ENCODE measurements at places on chromosomes 5 and 9. TPM values are rescaled to one million over a fixed set of nuclear protein-coding genes. Genes with fewer than 3 reads are reported as not detected.

DNA sequence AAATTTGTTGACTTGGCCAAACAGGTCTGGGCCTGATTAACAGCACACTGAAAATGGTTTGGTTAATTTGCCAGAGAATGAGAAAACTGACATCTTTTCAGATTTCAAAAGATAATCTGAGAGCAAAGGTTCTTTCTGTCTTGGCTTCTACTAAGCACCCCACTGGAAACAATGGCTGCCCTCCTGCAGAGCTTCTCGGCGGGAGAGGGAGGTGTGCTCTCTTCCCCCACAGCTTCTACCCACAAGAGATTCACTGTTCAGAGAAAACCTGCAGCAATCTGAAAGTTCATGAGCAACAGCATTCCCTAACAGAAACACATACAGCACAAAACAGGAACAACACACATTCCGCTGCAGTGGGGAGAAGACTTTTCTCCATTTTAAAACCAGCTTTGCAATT lies 3.0 kb downstream of the DNAH5 start:
- DNase-seq = no peak

DNA sequence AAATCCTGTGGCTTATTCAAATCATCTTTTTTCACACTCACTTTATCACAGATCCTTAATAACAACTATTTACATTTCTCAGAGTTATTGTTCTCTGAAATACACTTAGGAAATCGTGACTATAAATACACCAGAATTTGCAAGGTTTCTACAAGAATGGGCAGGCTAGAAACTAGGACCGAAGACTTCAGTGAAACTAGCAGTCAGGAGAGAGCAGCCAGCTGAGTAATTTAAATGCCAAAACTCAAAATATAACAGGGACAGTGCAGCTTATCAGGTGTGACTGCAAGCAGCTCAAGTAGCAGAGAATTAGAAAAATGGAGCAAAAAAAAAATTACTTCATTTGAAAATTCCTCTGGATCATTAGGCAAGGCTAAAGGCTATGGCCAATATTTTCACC lies 719.3 kb upstream of the ZNF608 start:
- no peak for DNase-seq

DNA sequence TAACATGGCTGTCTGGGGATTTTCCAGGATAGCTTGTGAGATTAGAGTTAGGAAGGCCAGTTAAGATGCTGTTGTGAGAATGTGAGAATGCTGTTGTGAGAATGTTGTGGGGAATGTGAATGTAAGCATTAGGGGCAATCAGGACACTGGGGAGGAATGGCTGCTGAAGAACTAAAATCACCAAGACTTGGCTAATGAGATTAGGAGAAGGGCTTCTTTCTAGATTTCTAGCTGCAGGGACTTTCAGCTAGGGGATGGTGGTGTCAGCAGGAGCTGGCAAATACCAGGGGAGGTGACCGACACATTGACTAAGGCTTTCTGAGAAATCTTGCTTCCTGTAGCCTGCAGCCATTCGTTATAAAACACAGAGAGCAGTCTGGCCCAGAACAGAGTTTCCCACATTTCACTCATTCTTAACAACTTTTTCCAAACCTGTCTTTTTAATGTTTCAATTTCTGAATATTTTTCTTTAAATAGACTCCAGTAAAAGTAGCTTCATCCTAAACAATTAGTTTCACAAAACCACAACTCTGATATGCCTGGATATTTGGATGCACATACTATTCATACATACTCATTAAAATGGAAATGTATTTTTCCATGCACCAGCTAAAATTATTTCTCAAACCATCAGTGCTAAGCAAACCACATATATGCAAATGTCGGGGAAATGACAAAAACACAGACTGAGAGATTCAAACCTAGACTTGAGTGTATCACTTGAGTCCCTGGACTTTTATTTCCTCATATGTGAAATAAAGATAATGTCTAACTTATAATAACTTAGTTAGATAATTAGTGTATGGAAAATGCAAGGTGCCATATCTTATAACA lies 89.3 kb upstream of the TNC start:
- no peak for DNase-seq

- DNase-seq = no peak
These were observed 56.5 kb upstream of the NKD2 start for GRCh38 chr5:951940-952596.

DNA sequence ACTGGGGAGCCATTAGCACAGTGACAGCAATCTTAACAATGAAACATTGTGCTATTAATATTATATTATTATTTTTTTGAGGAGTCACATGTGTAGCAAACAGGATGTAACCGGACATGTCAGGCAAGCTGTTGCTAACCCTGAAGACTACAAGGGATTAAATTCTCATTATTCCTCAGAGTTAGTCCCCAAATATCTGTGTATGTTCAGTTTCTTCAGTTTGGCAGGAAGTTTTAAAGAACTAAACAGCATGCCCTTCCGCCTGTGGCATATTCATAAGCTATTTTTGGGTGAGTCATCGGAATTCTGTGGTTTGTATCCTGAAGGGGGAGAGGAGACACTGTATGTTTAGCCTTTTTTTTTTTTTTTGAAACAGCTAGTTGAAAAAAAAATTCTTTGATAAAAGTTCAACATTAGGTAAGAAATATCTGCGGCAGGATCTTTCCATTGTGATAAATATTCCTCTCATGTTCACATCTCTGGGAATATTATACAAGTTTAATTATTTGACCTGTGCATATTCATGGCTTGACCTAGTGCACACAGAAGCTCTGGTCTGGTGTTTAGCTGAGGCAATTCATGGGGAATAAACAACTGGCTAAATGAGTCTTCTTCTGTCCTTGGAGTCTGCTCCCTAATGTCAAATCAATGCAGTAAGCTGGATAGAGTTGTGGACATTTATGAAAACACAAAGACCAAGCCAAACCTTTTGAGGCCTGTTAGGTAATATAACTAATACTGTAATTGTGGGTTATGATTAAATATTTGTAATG lies 202.7 kb upstream of the CDKN2B start:
- DNase-seq = no peak

- no peak for DNase-seq
These were observed 207.2 kb downstream of the GOLPH3 start for GRCh38 chr5:31966936-31967335.

DNA sequence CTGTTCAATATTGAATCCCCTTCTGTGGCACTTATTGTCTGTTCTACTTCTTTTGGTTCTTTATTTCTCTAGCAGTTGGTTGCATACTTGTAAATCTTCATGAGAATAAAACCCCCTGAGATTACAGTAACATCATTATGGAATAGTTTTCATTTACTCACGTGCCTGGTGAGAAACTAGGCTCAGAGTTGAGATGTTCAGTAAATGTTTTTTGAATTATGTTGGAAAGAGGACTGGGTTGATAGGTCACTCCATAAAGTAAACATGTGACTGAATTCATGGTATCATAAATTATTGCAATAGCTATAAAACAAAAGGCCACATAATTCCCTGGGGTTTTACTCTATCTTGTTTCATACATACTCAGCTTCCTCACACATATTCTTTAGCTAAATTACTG lies 174.2 kb upstream of the C9orf72 start:
- DNase-seq = no peak

DNA sequence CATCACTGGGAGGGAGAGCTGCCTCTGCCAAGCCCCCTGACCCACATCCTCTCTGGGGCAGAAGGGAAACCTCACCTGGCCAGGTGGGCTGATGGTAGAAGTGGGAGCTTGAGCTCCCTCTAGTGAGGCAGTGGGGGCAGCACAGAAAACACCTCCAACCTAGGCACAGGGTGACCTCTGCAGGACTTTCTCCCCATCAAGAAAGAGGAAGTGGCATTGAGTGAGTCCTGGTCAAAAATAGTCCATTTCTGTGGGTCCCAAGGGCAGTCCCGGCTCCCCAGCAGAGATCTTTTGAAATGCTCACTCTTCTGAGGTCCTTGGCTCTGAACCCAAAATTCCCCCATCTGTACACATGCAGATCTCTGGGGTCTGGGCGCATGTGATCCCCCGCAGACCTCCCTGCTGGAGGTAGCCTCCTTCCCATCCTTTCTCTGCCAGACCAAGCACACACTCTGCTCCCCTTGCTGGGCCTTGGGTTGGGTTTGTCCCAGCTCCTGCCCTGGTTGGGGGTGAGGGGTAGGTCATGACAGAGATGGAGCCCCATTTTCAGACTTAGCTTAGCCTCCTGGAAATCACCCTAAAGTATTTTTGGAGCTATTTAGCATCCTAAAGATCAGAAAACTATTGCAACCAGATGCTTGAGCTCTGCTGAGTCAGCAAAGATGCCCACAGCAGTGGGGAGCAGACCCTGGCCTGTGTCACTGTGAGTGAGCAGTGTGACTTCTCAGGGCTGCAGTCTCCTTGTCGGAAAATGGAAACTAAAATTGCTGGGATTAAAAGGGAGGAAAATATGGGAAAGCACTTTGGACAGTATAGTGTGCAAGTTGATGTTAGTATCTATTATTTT lies 41.6 kb upstream of the LCP2 start:
- no peak for DNase-seq

GRCh38 chr9:27538647-27539046 lies 9.0 kb upstream of the MOB3B start:
- DNase-seq = no peak

- DNase-seq = peak; percentile 19
These were observed 66.7 kb downstream of the PCDH1 start for GRCh38 chr5:141811287-141812155.

GRCh38 chr5:140252470-140253126 lies 50.3 kb downstream of the PFDN1 start:
- no peak for DNase-seq

GRCh38 chr9:134600836-134601638 lies 40.6 kb upstream of the COL5A1 start:
- DNase-seq = no peak

- peak; percentile 17 for DNase-seq
These were observed 19.8 kb upstream of the TXNDC8 start for GRCh38 chr9:110357505-110357904.

GRCh38 chr5:110492446-110492845 lies 234.0 kb downstream of the TMEM232 start:
- DNase-seq = no peak

DNA sequence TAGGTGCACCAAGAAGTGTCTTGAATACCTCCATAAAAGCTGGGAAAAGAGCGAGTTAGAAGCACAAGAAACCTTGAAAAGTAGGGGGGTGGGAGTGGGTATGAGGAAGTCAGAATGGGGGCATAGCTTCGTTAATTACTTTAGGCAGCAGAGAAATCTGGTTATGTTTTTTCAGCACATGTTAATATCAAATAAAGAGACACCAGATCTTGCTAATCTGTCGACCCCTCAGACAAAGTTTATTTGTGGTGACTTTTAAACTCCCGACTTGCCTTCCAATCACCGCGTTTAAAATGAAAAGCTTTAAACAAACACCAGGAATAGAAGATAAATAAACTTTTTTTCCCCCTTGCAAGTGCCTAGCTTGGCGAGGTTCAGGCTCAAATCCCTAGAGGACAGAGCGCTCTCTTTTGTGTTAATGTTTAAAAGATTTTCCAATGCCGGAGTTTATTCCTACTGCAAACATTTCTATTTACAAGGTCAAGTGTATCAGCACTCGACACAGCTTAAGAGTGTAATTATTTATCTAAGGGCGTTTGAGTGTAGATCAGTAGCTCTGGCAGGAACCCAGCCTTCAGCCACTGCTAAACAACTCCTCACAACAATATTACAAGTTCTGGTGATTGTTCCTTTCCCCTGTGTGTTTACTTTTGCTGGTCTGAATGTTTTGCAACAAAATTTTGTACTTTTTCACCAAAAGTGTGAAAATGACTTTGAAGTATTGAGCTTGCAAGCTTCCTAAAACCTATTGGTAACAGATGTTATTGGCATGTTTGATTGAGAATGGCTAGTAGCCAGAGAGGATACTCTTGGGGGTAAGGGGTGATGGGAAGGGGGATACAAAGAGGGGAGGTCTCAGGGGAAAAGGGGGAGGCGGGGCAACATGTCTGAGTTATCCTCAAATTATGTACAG lies 3.8 kb downstream of the GAS1 start:
- DNase-seq = peak; percentile 50

- DNase-seq = no peak
These were observed 1209.3 kb upstream of the CDH6 start for GRCh38 chr5:29984156-29984540.

DNA sequence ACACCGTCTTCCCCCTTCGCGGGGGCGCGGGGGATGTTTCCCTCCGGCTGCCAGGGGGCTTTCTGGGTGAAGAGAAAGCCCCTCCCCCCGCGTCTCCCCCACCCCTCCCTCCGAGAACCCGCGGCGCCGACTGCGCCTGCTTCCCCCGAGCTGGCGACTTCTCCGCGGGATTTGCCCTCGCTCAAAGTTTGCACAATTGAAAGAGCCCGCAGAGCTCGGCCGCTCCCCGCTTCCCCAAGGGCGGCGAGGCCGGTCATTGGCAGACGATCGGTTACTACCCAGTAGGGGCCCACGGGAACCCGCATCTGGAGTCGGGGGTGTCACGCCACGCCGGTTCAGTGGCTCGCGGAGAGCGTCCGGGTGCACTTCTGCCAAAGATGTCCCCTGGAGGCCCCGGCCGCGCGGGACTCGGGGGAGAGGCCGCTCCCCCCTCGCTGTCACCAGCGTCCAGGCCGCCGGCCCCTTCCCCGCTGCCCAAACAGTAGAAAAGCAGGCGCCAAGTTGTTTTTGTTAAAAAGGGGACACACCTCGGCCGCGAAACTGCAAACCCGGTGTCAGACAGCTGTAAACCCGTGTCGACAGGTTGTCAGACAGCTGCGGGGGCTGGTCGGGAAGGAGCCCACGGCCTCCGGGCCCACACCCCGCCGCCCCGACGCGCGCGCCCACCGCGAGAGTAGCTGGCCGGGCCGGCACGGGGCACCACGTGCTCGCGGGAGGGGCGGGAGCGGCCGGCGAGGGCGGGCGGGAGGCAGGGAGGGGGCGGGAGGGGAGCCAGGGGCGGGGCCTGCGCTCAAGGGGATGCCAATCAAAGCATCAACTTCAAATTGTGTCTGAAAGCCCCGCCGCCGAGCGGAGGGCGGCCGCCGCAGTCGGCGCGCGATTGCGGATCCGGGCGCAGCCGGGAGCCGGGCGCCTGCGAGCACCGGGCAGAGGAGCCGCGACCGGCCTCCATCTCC lies at the start of gene IRX1:
Gene IRX1, plus strand, starts transcription at position 827 of the 956 bp plus-strand sequence. CDS start 274 bp downstream, outside the sequence.
- DNase-seq = no peak

DNA sequence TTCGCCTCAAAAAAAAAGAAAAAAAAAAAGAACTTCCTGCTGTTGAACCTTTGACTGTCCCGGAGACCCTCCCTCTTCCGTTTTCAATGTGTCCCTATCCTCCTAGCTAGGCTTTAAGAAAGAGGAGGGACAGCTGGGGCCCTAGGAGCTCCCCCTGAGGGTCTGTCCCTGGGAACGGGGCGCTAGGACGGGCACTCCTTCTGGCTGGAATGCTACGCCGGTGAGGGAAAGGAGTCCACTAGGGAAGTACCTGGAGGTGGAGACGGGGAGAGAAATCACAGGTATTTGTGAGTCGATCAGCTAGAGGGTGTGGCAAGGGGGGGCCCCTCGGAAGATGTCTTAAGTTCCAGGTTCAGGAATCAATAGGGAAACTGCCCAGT lies 4.6 kb downstream of the SIT1 start:
- DNase-seq = peak; percentile 67

GRCh38 chr9:36935332-36935731 lies 98.7 kb downstream of the PAX5 start:
- DNase-seq = no peak

GRCh38 chr5:61467766-61468482 lies 135.9 kb downstream of the ZSWIM6 start:
- peak; percentile 33 for DNase-seq

TMEM245 gene
- polyA plus RNA-seq = 77.1 TPM

OXCT1 gene
- polyA plus RNA-seq = 65.2 TPM

TCF7 gene
- polyA plus RNA-seq = 13.0 TPM

SEMA4D gene
- polyA plus RNA-seq = 56.0 TPM

NEURL1B gene
- polyA plus RNA-seq = 14.8 TPM

DDX4 gene
- 0.12 TPM for polyA plus RNA-seq

TMEM252 gene
- 7.7 TPM for polyA plus RNA-seq
